ENCODE measurements at places on chromosomes 6 and 20.

DNA sequence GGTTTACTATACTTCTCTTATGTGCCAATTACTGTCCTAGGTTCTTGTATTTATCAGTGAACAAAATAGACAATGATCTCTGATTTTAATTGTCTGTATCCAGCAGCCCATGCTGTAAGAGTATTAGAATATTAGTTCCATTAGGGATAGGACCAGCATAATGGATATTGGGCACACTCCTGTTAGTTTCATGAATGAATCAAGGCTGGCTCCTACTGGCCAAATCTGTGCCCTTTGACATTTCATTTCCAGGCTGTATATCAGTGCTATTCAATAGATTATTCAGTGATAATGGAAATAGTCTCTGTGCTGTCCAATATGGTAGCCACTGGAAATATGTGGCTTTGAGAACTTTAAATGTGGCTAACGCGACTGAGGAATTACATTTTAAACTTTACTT, 1007.9 kb upstream of the FLRT3 start:
- no peak for DNase-seq

DNA sequence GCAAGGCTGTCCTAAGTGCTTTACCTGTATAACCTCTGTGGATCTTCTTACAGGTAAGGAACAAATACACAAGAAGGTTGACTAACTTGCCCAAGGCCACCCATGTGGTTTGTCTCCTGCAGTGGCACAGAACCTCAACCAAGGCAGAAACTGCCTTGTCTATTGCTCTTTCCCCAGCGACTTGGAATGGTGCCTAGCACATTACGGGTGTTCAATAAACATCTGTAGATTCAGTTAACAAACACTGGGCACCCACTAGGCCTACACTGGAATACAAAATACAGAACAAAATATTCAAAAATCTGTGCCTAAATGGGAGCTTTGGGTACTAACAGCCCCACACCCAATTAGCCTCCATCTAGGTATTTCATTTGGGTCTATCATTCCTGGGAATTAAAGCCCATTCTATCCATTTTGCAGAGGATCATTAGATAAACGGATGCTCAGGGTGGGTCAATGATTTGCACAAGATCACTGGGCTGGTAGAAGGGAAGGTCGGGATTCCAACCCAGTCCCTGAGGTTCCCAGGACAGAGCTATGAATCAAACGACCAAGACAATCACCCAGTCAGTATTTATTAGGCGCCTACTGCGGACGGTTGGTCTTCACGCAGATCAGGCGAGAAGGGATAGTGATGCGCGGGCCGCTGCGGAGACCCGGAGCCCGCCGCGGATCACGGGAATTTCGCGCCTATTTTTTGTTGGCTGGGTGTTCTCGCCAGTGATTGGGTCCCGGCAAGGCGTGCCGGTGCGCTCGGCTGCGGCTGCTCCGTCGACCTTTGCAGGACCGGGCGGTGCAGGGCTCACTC, at the start of gene STK35:
TSS of gene STK35 (plus strand) at position 771 of the 808 bp plus-strand sequence. CDS start 55 bp downstream, outside the sequence.
- no peak for DNase-seq

DNA sequence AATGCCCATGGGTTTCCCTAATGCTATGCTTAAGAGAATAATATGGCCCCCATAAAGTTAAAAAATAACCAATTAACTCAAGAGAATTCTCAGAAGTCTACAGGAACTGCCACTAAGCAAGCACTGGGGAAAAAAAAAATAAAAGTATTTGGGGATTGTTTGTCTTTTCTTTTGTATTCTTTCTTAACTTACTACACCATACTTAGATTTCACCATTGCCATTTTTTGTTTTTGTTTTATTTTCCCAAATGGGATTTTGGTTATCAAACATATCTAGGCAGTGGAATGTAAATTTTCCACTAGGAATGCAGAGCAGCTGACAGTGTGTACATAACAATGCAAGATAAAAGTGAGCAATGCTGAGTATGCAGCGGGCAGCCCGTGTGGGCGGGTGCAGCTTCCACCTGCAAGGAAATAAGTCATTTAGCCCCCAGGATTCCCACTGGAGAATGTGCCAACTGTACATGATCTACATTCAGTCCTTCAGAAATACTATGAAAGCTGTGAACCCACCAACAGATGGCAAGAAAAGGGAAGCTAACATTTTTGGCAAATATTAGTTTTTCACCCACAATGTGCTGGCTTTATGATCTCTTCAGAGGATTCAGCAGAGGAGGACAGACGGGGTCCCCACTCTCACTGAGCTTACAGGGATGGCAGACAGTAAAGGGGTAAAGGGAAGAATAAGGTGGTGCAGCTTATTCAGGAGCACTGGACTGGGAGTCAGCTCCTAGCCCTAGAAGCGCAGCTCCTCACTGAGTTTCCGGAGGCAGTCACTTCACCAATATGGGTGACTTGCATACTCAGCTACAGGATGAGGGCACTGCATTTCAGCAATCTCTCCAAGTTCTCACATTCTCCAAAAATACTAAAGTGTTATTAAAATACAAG, 44.4 kb downstream of the DCDC2 start:
- peak; percentile 10 for DNase-seq

- DNase-seq: no peak
Observed at GRCh38 chr6:163841326-163841725, 426.8 kb downstream of the QKI start.

- peak; percentile 64 for DNase-seq
Observed at GRCh38 chr6:45640081-45640491, 262.4 kb upstream of the SUPT3H start.

DNA sequence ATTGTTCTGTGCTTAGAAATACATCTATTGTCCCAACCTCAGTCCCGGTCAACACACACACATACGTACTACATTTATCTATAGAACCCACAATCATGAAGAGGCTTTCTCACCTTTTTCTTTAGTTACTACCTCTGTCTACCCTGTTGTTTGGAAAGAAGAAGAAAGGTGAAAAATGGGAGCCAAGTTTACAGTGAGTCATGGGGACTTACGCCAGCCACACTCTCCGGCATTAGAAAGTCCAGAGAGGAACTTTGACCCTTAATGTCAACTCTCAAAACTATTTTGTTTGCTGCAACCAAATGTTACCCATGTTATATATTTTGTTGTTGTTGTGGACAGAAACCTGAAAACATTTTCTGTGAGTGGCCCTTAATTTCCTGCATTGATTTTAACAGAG, 259.1 kb downstream of the ZFAND3 start:
- no peak for DNase-seq

DNA sequence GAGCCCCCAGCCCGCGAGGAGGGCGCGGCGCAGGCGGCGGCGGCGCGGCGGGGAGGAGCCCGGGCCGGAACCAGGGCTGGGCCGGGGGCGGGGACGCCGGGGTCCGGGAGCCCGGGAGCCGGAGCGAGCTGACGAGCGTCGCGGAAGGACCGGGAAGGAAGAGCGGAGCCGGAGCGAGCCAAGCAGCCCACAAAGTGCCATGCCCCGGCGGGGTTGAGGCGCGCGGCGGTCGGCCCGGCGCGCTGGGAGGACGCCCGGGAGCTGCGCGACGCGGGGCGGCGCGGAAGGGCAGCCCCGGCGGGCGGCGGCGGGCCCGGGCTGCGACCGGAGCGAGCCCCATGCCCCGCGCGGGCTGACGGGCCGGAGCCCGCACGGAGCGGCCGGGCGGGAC, 289 bp downstream of the FOXP4 start:
- no peak for DNase-seq

- DNase-seq: no peak
Observed at GRCh38 chr6:22673474-22673873, 104.1 kb downstream of the HDGFL1 start.

DNA sequence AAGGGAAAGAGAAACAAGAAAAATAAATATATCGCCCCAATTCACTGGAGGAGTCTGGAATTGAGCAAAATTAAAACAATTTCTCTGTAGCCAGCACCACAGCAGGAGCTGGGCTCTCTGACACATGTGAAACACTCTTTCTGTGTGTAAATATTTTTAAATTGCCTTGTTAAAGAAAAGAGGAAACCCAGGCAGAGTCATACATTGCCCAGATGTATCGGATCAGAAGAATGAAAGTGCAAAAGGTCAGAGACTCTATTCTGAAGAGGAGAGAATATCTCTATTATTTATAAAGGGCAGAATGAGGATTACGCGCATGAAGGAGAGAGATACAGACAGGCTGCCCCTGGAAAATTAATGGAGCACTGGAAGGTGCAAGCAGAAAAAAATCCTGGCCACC, 127.0 kb upstream of the MAN1A1 start:
- no peak for DNase-seq

DNA sequence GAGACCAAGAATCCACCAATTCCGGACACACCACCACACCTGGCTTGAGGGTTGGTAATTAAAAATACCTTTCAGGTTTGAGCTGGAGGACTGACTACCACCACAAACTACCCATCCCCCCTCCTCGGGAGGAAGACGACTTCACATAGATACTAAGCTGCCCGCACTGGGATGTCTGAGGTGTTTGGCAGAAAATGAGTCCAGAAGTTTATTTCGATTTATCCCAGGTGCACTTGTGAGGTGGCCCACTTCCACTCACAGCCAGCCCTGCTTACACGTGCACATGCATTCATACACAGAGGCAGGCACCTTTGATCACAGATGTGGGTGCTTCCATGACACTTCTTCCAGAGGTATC, 187.1 kb downstream of the ID4 start:
- no peak for DNase-seq

DNA sequence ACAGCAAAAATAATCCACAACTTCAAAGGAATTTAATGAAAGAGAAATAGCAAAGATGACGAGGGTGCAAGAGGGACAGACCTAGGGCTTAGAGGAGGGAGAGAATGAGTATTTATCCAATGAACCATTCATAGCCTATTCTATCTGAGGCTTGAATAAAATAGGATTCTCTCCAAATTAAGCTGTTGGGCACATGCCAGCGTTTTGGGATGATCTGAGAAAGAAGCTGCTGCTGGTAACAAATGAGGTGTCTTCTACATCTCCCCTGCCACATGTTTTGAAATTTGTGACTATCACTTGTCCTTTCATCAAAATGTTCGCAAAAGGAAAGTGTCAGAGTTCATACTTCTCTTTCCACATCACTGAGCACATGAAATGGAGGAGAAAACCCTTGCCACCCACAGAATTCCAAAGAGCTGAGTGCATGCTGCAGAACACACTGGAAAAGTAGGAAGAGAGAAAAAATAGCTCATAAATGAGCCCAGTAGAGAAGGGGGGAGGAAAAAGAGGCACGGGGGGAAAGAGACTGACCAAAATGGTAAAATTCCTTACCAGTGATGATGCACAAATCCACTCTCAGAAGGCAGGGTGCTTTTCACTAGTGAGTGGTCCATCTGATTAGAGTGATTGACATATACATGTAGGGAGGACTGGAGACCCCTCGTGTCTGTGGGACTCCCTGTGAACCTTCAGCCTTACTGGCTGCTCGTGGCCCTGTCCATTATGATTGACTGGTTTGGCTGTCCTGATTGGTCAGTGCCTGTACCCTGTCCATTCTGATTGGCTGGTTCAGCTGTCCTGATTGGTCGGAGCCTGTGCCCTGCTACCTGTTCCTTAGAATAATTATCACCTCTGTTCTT, 180.5 kb downstream of the OGFRL1 start:
- peak; percentile 94 for DNase-seq

Measured in GM04503 (cell line).